ENCODE measurements at places on chromosomes 7 and 10.
A peak's percentile ranks its signal among the peaks of the same experiment; 100 is the strongest.

DNA sequence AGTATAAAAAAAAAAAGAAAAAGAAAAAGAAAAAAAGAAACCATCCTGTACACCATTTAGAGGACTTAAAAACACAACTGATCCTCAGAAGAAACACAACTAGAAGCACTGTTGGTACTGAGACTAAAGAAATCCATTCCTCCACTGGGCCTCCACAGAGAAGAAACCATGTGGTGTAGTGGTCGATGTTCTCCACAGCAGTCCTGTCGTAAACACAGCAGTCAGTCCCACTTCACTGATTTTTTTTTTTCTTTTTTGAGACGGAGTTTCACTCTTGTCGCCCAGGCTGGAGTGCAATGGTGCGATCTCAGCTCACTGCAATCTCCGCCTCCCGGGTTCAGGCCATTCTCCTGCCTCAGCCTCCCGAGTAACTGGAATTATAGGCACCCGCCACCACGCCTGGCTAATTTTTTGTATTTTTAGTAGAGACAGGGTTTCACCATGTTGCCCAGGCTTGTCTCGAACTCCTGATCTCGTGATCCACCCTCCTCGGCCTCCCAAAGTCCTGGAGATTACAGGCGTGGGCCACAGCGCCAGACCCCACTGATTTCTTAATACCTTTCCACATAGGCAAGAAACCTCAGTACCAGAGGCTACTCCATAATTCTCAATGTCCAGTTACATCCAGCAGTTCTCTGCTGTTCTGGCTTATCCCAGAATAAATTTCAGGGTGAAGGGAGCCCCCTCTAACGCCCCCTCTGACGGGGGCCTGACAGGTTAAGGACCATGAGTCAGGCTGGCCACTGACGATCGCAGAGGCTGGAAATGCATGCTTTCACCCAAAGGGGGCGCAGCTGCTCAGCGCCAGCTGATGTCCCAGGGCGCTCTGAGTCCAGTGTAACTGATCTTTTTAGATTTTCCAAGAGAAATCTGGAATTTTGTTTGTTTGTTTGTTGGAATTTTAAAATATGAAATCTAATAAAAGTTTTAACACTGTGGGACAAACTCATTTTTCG lies 24.8 kb upstream of the FFAR4 start:
- H3K27me3 ChIP-seq = peaks cover 10% of the 10 kb centered on the region
- no peak overlapping the region for H3K27ac ChIP-seq
- DNase-seq = peak; percentile 46
- no peak overlapping the region for H3K4me3 ChIP-seq
- peaks cover 2% of the 10 kb centered on the region for H3K4me1 ChIP-seq

GRCh38 chr10:16392531-16393069 lies 44.2 kb upstream of the PTER start:
- H3K27me3 ChIP-seq = peaks cover 7% of the 10 kb centered on the region
- H3K4me1 ChIP-seq = no peaks in the 10 kb centered on the region
- no peaks in the 10 kb centered on the region for H3K36me3 ChIP-seq
- no peak overlapping the region for H3K4me3 ChIP-seq
- no peak for DNase-seq
- no peak overlapping the region for H3K27ac ChIP-seq

- H3K36me3 ChIP-seq = no peaks in the 10 kb centered on the region
- peak overlapping the region; percentile 63 for H3K4me3 ChIP-seq
- peaks cover 73% of the 10 kb centered on the region for H3K27me3 ChIP-seq
- H3K4me1 ChIP-seq = peaks cover 32% of the 10 kb centered on the region
- no peak overlapping the region for H3K27ac ChIP-seq
Measured at GRCh38 chr10:93074597-93075368, 1.1 kb downstream of the CYP26A1 start.

DNA sequence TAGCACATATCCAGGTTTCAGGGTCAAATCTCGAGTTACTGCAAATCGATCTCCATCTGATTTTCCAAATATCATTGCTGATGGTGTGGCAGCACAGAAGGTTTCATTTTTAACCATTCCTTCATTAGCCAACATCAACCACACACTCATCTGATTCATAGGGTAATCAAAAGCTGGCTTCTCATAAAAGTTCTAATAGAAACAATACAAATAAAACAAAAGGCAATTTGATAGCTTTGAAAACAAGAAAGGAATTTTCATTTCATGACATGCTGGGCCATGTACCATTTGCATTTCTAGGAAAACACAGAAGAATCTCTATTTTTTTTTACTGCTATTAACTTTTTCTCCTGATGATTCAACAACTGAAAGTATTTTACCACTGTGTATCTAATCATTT lies 147.7 kb upstream of the SLC26A5 start:
- H3K4me1 ChIP-seq = no peaks in the 10 kb centered on the region
- no peaks in the 10 kb centered on the region for H3K36me3 ChIP-seq
- no peak overlapping the region for H3K4me3 ChIP-seq
- H3K27ac ChIP-seq = no peak overlapping the region

DNA sequence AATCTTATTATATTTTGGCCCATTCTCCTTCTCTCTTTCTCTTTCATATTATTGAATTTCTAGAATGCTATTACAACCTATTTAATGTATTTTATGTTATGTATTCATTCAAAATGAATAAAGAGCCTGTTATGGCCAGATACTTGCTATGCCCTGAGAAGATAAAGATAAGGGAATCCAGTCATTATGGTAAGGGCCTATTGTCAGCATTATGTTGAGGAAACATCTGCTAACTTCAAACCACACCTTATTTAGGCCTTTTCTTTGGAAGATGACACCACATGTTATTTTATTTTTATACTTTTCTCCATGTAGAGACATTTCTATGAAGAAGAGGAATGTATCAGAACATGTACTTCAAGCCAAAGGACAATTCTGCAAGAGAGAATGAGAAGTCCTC lies 60.5 kb upstream of the MPP7 start:
- H3K36me3 ChIP-seq = no peaks in the 10 kb centered on the region
- H3K27ac ChIP-seq = no peak overlapping the region
- no peak for DNase-seq
- no peaks in the 10 kb centered on the region for H3K27me3 ChIP-seq
- H3K4me3 ChIP-seq = no peak overlapping the region

DNA sequence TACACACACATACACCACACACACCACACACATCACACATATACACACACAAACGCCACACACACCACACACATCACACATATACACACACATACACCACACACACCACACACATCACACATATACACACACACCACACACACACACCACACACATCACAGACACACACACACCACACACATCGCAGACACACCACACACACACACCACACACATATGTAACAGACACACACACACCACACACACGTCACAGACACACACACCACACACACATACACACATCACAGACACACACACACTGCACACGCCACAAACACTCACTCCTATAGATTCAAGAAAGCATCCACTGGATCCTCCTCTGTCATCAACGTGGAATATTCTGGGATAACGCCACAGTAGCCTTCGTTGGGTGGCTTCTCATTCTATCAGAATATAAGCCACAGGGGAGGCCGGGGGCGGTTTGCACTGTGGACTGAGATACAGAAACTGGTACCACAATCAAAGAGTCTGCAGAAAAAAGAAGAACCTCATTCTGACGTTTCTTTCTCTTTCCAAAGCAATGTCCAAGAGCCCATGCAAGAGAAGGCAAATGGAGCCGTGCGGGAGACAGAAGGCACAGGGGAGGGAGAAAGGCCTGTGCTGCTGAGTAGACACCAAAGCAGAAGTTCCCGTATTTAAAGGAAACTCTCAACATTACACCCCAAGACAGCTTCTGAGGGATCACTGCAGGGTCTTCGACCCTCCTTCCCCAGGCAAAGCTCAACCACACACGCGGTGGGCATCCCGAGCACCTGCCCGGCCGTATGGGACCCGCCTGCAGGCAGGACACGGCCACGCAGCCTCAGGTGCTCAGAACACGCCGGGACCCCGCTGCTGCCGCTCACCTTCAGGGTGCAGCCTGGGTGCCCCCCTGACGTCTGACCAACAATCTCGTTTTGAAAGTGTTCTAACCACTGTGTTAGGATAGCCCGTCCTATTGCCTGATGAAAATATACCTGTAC lies 321.2 kb downstream of the DNAJB6 start:
- H3K4me1 ChIP-seq = peaks cover 12% of the 10 kb centered on the region
- no peaks in the 10 kb centered on the region for H3K27me3 ChIP-seq
- H3K4me3 ChIP-seq = no peak overlapping the region
- H3K27ac ChIP-seq = no peak overlapping the region

GRCh38 chr10:29598851-29599311 lies 35.9 kb downstream of the SVIL start:
- H3K4me1 ChIP-seq = peaks cover 2% of the 10 kb centered on the region
- no peak for DNase-seq
- H3K27ac ChIP-seq = no peak overlapping the region
- no peaks in the 10 kb centered on the region for H3K27me3 ChIP-seq
- no peaks in the 10 kb centered on the region for H3K36me3 ChIP-seq
- H3K4me3 ChIP-seq = no peak overlapping the region

- H3K36me3 ChIP-seq = no peaks in the 10 kb centered on the region
- peaks cover 2% of the 10 kb centered on the region for H3K27me3 ChIP-seq
- H3K4me1 ChIP-seq = no peaks in the 10 kb centered on the region
- H3K4me3 ChIP-seq = no peak overlapping the region
- H3K27ac ChIP-seq = no peak overlapping the region
- no peak for DNase-seq
Measured at GRCh38 chr7:69840248-69840647, 242.0 kb downstream of the AUTS2 start.

GRCh38 chr7:7521259-7521658 lies 14.4 kb downstream of the COL28A1 start:
- H3K4me3 ChIP-seq = no peak overlapping the region
- H3K27ac ChIP-seq = no peak overlapping the region
- peaks cover 5% of the 10 kb centered on the region for H3K27me3 ChIP-seq
- H3K36me3 ChIP-seq = no peaks in the 10 kb centered on the region

- H3K4me1 ChIP-seq = peaks cover 66% of the 10 kb centered on the region
- H3K27ac ChIP-seq = no peak overlapping the region
- no peaks in the 10 kb centered on the region for H3K27me3 ChIP-seq
Measured at GRCh38 chr10:63260860-63261251, 127.7 kb downstream of the NRBF2 start.

DNA sequence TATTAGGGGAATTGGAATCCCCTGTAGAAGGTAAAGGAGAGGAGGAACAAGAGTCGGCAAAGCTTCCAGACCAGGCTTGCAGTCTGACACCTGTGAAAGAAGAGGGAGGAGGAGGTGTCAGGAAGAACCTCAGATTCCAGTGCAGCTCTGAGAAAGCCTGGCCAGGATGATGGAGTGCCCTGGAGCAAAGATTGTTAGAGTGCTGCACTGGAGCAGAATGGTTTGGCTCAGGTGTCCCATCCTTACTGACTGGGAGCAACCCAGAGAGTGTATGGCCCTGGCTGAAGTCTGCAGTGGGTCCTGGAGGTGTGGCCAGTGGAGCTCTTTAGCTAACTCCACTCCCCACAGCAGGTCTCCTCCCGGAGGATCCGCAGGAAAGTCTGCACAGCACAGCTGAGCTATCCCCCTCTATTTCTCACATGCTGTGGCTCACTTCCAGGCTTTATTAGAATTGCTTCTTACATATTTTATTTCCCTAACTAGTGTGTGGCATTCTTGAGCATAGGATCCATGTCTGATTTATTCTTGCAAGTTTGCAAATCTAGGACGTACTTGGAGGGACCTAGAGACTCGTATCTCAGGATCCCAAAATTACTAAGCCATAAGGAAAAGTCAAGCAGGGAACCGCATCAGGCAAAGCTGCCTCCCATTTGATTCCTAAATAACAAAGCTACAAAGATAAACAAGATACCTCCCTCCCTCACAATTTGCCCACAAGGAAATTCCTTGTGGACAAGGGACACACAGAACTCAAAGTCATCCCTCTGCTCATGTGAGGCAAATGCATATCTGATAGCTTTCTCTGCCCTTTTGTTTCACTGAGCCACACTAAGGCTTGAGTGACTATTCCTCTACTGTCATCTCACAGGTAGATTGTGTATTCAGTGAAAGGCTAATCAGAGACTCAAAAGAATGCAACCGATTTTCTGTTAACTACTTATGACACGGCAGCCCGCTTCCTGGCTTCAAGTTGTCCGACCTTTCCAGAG lies 58.8 kb downstream of the VIM start:
- no peaks in the 10 kb centered on the region for H3K36me3 ChIP-seq
- DNase-seq = no peak
- H3K4me1 ChIP-seq = peaks cover 5% of the 10 kb centered on the region
- peaks cover 11% of the 10 kb centered on the region for H3K27me3 ChIP-seq
- H3K27ac ChIP-seq = no peak overlapping the region

DNA sequence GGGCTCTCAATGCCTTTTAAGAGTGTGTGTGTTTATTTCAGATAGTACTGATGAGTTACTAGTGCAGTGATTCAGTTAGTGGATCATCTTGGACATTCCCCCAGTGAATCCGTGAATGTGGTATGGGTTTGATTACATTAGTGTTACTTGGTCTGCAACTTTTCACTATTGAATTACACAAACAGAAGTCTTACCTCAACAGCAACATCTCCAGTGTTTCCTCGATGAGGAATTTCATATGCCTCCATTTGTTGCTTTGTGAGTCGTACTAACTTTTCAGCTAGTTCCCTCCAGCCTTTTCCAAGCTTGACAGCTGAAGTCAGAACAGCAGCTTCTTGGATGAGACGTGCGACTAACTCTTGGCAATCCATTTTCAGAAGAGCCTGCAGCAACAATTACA lies 63.2 kb downstream of the MACC1 start:
- no peak overlapping the region for H3K4me3 ChIP-seq
- no peaks in the 10 kb centered on the region for H3K4me1 ChIP-seq
- H3K36me3 ChIP-seq = no peaks in the 10 kb centered on the region
- no peak for DNase-seq
- no peaks in the 10 kb centered on the region for H3K27me3 ChIP-seq

DNA sequence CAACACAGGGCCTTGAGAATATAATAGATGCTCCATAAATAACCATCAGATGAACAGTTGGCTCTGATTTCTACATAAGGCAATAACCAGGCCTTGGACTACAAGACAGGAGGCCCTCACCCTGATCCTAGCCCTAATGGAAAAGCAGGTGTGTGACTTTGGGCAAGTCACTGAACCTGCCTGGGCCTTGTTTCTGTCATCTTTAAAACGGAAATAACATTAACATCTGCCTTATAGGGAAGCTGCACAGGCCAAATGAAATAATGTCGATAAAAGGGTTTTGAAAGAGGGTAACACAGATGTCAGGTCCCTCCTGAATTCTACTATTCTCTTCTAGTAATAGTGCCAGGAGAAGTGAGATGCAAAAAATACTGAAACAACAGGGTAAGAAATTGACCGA lies 20.7 kb downstream of the PIK3AP1 start:
- no peak overlapping the region for H3K4me3 ChIP-seq
- H3K27me3 ChIP-seq = no peaks in the 10 kb centered on the region
- H3K4me1 ChIP-seq = peaks cover 20% of the 10 kb centered on the region
- H3K27ac ChIP-seq = no peak overlapping the region
- no peak for DNase-seq

- H3K27ac ChIP-seq = no peak overlapping the region
- H3K36me3 ChIP-seq = no peaks in the 10 kb centered on the region
- no peaks in the 10 kb centered on the region for H3K4me1 ChIP-seq
- no peak overlapping the region for H3K4me3 ChIP-seq
- peaks cover 24% of the 10 kb centered on the region for H3K27me3 ChIP-seq
Measured at GRCh38 chr10:127193125-127193524, 3.3 kb downstream of the INSYN2A start.

GRCh38 chr7:33195264-33195663 lies 65.9 kb downstream of the BBS9 start:
- no peak overlapping the region for H3K4me3 ChIP-seq
- no peak for DNase-seq
- no peaks in the 10 kb centered on the region for H3K27me3 ChIP-seq
- no peak overlapping the region for H3K27ac ChIP-seq
- H3K4me1 ChIP-seq = peaks cover 16% of the 10 kb centered on the region
- H3K36me3 ChIP-seq = peaks cover 3% of the 10 kb centered on the region
